MG63 (cell line): ENCODE measurements at places on chromosomes 3 and 15.
A peak's percentile ranks its signal among the peaks of the same experiment; 100 is the strongest.

- no peak for DNase-seq
Measured at GRCh38 chr3:50370594-50370993, 11.3 kb upstream of the TMEM115 start.

- no peak for DNase-seq
Measured at GRCh38 chr3:33428734-33429133, 11.5 kb downstream of the UBP1 start.

- DNase-seq, result no peak
Measured at GRCh38 chr15:87631775-87632174, 624.8 kb downstream of the NTRK3 start.

DNA sequence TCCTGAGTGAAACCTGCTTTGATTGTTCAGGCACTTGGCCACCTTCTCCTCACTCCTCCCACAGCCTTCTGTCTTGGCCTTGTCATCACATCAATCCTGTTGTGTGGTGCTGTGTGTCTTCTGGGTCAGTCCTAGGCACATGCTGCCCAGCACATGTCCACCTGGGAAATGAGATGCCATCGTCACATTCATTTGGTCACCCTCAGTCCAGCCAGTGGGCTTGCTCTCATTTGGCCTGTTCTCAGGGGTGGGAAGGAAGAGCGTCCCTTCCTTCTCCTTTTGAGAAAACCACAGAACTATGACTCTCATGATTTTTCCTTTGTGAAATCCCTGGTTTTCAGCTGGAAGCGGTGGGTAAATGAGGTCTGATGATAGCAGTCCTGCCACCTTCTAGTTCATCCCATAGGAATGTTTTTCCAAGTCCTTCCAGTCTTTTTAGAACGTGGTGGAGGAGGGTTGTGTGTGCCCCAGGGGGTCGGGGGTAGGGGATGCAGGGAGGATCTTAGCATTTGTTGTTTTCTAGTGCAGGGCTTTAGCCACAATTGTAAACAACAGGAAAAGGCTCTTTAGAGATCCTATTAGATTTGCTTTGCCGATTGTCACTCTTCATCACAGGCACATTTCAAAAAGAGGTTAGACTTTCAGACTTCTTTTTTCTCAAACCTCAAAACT is 8.4 kb upstream of the PLA1A start:
- no peak for DNase-seq

- no peak for DNase-seq
Measured at GRCh38 chr3:96370637-96371036, 443.8 kb upstream of the EPHA6 start.

- no peak for DNase-seq
Measured at GRCh38 chr3:134749802-134750553, 45.1 kb upstream of the EPHB1 start.

DNA sequence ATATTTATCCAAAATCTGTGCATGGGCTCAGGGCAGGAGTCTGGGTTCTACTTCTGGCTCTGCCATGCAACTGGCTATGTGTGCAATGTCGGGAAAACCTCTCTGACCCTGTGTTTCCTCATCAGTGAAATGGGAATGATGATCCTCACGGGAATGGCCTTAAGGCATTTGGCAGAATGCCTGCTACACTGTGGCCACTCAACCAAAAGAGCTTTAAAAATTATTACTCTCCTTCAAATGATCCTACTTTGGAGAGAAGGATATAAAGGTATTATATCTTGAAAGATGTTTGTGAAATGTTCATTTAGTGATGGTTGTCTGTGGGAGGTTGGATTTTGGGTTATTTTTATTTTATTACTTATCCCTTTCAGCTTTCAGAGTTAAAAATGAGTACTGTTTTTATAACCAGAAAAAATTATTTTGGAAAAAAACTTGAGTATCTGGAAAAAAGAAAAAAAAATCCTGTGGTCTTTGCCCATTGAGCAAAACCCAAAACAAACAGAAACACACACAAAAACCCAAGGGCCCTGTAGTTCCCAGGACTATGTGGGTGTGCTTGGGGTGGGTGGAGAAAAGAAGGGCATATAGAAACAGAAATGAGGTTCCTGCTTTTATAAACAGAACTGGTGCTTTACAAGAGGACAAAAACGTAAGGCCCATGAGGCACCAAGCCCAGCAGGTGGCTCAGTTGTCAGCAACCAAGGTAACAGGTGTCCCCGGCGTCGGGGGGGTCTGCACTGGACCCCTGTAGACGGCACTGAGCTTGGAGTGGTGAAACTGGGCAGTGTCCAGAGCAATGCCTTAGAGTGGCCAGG is 22.0 kb downstream of the RGMA start:
- no peak for DNase-seq

GRCh38 chr15:71054286-71054952 is 60.9 kb upstream of the THSD4 start:
- DNase-seq, result no peak

DNA sequence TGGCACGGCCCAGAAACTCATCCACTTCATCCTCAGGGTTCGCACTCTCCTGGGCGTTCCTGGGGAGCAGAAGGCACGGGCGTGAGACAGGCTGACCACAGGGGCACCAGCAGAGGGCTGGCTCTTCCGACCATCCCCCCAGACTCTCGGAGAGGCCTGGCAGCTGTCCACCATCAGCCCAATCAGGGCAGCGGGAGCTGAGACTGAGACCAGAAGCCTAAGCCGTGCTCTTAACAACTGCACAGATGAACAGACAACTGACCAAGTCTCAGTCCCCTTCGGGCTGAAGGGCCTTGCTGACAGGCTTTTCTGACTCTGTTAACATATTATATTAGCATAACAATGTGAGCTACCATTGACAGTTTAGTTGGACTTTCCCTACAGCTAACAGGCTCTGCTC is 118.0 kb downstream of the SEC22A start:
- DNase-seq, result no peak

DNA sequence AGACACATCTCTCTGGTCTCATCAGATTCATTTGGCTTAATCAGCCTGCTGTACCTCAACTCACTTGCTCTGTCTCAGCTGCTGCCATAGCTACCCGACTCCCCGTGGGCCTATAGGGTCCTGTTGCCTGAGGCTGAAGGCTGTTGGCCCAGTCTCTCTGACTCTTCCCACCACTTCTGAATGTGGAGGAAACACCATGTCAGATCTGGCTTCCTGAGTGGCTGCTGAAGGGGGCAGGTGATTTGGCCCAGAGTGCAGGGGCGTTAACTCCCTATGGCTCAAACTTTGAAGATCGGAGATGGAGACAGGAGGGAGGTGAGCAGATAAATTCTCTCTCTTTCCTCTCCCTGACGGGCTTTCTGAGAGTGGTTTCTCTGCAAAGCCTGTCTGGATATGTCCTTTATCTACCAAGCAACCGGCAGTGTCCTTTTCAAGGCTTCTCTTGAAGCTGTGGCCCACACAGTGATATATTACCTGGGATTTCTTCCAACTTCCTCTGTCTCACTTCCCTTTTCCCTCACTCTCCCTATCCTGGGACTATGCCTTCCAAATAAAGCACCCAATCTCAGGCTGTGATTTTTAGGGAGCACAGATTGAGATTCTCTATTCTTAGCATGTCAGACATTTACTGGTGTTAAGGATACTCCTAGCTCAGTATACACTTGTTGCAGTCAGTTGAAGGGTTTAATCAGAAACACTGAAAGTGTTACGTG is 334.9 kb upstream of the TBC1D5 start:
- no peak for DNase-seq

DNA sequence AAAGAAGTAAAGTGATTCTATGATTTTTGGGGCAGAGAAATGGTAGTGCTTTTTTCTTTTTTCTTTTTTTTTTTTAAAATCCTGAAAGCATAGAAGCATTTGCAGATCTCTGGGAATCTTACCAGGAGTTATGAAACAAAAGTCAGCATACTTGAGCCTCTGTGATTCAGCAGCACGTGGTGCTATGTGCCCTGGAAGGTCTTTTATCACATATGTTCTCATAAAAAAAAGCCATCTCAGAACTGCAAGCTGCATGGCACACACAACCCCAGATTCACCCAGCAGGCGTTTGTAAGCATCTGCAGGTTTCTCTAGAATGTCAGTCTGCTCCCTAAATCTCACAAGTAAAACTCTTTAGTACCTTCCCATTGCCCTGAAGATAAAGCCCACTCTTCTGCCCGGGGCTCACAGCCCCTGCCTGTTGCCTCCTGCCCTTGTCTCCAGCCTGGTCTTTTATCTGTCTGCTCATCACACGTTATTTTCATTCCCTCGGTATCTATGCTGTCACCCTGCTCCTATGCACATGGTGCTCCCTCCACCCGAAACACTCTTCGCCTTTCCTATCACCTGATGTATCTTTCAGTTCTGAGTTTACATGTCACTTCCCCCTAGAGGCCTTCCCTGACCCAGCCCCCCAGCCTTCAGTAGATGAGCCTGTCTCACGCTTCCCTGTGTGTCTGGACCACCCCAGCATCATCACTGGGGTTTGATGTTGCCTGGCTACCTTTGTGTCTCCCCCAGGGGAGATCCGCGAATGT is 72.4 kb downstream of the CHDH start:
- peak; percentile 4 for DNase-seq

- DNase-seq, result no peak
Measured at GRCh38 chr3:44894485-44894884, 20.1 kb downstream of the TGM4 start.

GRCh38 chr15:45168286-45168685 is 19.5 kb downstream of the SHF start:
- DNase-seq, result no peak

DNA sequence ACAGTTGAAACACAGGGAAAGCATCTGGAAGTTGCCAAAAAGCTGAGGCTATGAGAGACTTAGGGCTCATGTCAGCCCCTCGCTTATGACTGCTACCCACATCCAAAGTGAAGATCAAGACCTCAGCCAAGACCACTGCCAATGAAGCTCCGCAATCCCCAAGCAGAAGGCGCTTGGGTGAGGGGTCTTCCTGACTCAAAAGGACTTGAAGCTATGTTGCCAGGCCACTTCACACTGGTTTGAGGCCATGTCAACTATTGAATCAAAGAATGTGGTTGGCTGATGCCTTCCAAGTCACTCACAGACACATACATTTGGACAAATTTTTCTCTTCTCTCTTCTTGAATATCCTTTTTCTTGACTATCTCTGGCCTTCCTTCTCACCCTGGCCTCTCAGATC is 928 bp upstream of the CCR4 start:
- DNase-seq, result no peak
